Activated CD8-positive, alpha-beta memory T cell treated with anti-CD3 and anti-CD28 coated beads for 4 hours (primary cell): ENCODE measurements at places on chromosomes 1 and 21.

DNA sequence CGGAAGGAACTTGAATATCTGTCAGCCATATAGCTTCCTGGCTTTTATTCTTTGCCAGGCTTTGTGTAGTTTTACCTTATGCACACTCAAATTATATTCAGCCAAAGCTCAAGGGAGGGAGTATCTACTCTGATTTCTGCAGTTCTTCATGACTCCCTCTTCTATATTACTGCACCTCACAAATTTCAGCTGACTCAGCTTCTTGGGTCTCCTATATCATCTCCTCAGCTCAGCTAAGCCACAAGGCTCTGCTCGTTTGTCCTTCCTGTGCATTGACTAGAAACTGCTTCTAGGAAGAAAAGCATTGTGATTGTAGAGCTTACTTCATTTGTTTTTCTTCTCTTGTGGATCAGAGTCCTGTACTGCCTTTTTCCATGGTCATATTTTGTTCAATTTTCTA, 37.4 kb downstream of the BTBD8 start:
- DNase-seq, result no peak

DNA sequence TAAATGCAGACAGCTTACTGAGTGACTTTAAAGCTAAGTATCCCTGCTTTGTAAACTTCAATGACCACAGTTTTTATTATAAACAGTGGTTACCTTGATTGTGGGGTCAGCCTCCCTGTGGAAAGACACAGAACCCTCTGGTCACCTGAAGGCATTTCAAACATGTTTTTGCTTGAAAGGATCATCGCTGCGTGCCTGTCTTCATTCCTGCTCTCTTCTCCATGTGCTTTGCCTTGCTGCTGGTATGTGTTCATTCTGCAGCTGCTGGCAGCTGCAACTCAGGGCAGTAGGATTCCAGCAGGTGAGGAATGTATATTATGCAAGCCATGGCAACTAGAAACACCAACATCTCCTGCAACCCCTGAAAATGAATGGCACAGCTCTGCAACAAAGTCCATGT, 81.0 kb upstream of the VAV3 start:
- no peak for DNase-seq

DNA sequence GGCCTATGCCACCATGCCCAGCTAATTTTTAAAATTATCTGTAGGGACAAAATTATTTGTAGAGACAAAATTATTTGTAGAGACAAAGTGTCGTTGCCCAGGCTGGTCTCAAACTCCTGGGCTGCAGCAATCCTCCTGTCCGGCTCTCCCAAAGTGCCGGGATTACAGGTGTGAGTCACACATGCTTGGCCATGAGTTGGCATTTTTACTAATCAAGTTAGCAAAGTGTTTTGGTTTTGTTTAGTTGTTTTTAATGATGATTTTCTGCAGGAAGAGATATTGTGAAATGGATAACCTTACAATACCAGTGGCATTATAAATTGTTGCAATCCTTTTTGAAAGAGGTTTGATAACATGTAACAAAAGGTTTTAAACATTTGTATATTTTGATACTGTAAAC, 65.3 kb upstream of the MAGI3 start:
- DNase-seq, result no peak

DNA sequence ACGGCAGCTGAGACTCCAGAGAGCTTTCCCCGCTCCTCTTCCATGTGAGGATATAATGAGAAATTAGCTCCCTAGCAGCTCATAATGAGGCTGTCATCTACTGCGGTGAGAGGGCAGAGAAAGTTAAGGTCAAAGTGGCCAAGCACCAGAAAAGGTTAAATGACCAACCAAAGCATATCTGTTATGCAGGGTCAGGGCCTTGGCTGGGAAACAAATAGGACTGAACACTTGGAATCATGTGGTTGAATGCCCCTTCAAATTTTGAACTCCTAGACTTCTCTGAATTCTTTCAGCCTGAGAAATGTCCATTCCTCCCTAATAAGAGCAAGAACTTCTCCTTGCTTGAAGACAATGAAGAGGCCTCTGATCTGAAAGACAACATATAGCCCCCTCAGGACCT, 115.9 kb downstream of the TM2D1 start:
- DNase-seq, result no peak

DNA sequence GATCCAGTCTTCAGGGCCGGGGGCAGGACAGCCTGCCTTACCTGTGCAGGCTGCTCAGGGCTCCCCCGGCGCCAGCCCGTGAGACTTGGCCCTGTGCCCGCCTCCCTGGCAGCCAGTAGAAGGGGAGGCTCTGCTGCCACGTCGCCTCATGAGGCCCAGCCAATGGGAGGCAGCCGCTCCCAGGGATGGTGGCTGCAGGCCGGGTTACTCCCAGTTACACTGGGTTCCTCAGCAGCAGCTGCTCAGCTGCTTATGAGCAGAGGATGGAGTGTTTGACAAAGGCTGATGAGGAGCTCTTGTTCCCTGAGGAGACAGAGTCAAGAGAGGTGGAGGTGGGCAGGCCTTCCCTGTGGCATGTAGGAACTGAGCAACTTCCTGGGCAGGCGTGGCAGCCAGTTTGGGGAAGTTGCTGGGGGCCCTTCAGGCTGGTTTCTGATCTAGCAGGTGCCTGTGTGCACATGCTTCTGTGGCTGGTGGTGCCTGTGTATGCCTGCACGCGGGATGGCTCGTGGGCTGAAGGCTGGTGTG, 5.5 kb downstream of the MFSD2A start:
- DNase-seq, result no peak

GRCh38 chr1:53949023-53949990, 3.2 kb downstream of the LRRC42 start:
- no peak for DNase-seq

DNA sequence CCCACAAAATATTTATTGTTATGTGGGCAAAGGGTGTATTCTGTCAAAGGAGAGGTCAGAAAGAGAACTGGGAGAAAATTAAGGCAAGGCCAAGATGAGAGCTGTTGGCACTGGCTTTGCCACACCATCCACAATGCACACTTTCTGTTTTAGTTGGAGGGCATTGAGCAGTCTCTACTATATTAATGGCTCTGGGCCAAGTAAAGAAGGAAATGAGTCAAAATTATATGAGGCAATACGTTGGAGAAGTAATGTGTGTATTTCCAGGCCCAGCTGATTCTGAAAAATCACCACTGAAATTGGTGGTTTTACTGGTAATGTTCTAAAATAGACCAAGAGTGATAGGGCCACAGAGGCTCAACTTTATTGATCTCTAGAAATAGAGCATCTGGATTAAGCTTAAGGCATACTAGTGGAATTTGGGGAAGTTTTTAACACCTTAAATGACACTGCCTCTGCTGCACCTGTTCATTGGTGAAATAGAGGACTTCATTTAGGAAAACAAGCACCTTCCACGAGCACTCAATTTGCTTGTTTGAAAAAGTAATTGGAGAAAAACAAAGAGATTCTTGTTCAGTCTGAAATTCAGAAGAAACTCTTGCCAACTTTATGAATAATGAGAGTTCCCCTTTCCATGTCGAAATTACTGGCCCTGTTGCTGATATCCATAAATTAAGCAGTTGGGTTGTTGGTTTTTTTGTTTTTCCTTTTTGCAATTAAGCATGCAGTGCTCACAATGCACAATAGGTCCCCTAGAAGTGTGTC, 424.9 kb downstream of the ADGRL2 start:
- DNase-seq, result no peak

- DNase-seq, result no peak
Measured at GRCh38 chr1:39333296-39333695, 128.8 kb downstream of the MACF1 start.

GRCh38 chr1:41726292-41726691, 192.4 kb downstream of the HIVEP3 start:
- no peak for DNase-seq

DNA sequence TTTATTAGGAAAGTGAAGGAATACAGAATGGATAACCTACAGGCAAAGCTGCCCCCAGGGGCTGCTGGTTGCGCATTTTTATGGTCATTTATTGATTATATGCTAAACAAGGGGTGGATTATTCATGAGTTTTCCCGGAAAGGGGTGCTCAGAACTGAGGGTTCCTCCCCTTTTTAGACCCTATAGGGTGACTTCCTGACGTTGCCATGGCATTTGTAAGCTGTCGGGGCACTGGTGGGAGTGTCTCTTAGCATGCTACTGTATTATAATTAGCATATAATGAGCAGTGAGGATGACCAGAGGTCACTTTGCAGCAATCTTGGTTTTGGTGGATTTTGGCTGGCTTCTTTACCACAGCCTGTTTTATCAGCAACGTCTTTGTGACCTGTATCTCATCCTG, 5.9 kb upstream of the ASAP3 start:
- DNase-seq, result no peak

DNA sequence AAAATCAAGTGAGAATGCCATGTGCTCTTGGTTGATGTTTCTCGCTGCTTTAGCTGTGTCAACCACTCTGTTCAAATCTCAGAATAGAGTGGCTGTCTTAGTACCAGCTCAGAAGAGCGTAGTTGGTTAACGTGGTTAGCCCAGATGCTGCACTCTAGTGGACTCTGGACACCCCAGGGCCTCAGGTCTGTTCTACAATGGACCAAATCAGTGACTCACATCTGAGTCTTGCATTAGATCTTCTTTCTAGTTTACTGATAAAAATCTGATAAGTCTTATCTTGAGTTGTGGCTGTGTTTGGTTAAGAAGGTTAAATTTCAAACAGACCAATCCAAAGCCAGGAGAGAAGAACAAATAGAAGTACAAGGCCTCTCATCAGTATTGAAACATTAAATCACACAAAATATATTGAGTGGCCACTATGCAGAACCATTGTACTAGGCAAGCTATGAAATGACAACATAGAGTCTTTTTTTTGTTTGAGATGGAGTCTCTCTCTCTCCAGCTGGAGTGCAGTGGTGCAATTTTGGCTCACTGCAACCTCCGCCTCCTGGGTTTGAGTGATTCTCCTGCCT, 104.1 kb downstream of the NR5A2 start:
- no peak for DNase-seq

GRCh38 chr1:31510304-31510703, 66.0 kb upstream of the TINAGL1 start:
- DNase-seq, result no peak

DNA sequence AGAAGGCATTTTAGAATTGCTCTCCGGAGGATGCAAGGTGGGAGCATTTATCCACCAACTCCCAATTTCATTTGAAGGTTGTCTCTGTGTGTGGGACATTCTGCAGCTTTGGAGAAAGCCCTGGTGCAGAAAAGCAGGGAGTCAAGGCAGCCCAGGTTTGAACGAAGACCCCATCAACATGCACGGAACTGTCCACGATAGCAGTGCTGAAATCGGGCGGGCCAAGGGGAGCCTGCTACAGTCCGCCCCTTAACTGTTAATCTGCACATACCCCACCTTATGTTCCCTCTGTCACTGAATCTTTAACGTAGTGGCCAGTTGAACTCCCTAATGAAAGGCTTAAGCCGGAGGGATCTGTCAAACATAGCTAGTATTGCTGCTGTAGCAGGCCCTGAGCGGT, 68.8 kb upstream of the C1orf174 start:
- no peak for DNase-seq

GRCh38 chr1:111603979-111604378, 15.6 kb upstream of the RAP1A start:
- DNase-seq, result peak; percentile 66

DNA sequence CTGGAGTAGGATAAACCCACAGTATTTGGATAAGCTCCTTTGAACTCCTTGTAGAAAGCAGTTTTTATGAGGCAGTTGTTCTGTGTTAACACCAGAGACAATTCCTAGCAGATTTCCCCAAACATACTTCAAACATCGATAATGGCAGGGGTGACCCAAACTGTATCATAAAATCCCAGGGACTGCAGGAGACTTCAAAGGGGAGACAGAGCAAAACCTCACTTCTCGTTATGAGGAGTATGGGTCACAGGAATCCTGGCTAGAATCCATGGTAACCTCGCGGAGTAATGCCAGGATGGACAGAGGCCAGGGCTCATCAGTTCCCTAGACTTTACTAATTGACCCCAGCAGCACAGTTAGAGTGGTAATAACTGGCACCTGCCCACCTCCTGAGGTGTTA, 148.0 kb downstream of the DHRS3 start:
- DNase-seq, result no peak

GRCh38 chr1:160045653-160046052, 13.9 kb upstream of the PIGM start:
- no peak for DNase-seq

DNA sequence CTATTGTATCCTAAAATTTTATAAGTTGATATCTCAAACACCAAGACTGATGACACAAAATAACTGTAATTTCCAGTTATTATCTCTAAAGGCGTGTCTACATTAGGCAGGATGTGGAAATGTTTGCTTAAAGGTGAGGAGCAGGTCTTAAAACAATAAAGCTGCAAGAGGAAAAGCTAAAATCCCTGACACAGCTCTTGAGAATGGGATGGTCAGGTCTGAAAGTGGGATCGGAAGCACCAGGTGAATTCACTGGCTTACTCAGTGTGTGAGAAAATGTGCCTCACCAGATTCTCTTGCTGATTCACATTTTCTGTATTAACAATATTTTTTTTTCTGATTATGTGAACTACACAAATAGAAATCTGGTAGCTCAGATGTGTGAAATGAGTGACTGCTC, 421.9 kb upstream of the ADAMTS5 start:
- DNase-seq, result no peak

- no peak for DNase-seq
Measured at GRCh38 chr1:112696578-112697314, 10.2 kb downstream of the RHOC start.

DNA sequence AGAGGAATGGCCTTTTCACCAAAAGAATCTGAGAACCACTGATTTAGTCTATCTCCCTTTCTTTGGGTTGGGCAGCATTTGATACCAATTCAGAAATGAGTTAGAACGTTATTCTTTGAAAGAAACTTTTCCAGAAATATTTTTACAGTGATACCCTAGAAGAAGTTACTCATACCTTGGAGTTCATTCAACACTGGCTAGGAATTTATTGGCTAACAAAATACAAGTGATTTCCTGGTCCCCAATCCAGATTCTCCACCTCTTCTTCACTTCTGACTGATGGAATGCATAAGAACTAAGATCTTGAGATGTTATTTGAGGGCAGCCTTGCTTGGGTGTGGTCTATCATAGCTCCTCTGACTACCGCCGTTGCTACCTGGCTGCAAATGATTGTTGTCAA, 9.4 kb downstream of the C1orf162 start:
- DNase-seq, result no peak

- no peak for DNase-seq
Measured at GRCh38 chr1:168293356-168293755, 12.7 kb downstream of the TBX19 start.

- no peak for DNase-seq
Measured at GRCh38 chr21:39842741-39843459, 24.3 kb upstream of the PCP4 start.

DNA sequence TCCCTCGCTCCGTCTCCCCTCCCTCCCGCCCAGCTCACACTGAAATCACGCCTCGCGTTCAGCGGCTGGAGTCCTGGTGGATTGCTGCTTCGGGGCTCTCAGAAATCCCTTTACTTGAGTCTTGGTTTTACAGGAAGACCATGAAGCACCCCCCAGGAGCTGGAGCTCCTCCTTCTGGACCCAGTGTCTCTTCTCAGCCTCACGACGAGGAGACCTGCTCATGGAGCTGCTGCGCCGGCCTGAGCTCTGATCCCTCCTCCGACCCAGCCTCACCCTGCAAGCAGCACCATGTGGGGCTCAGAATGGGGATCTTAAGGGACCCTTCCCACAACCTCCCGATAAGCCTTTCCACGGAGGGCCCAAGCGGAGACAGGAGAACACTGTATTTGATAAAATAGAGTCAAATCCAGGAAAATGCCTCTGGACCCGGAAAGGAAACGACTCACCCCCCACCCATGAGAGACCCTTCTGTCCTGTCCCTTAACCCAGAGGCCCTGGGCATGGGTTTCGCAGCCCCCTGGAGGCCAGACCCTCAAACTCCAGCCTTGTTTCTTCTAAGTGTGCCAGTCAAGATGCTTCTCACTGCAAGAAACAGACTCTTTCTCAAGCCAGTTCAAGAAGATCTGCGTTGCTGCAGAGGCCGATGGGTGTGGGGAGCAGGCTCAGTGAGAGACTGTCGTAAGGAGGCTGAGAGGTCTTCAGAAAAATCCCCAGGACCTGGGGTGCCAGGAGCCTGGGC, 26.1 kb downstream of the PDE9A start:
- DNase-seq, result no peak
